ENCODE measurements at places on chromosomes 16 and 17. TPM values are rescaled to one million over a fixed set of nuclear protein-coding genes. Genes with fewer than 3 reads are reported as not detected.
A peak's percentile ranks its signal among the peaks of the same experiment; 100 is the strongest.

Gene TNK1
- total RNA-seq, result 11.2 TPM

- DNase-seq, result peak; percentile 54
These were observed at the start of gene GRIN2A for GRCh38 chr16:10182222-10183053. GRIN2A (minus strand) TSS chr16:10182428; CDS start chr16:10180411, 2,017 bp downstream.

- no peak for DNase-seq
These were observed 81.5 kb downstream of the GAS7 start for GRCh38 chr17:10116753-10117420.

- no peak for DNase-seq
These were observed 138.9 kb upstream of the CA10 start for GRCh38 chr17:52297230-52298010.

Gene KRT33B
- total RNA-seq, result not detected

GRCh38 chr16:2090777-2091546 is 43.2 kb downstream of the TSC2 start:
- DNase-seq, result peak; percentile 91

DNA sequence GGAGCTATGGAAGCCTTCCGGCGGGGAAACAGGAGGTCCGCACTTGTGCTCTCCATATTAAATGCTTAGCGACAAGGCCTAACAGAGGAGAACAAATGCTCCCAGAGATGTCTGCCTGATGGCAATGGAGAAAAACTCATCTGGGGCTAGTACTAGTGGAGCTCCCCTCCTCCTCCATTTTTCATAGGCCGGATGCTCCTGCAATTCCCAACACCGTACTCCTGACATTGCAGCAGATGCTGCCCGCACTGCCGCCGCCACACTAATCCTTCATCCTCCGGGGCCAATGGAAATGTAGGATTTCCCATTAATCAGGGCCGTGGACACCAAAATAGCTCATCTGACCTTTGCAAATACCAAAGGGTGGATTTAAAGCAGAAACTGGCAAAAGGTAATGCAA is 27.5 kb downstream of the TOM1L2 start:
- no peak for DNase-seq

Gene CCL14
- not detected for total RNA-seq

Gene KRTAP4-5
- total RNA-seq, result not detected

Gene EVPLL
- total RNA-seq, result 0.61 TPM

Gene CES5A
- total RNA-seq, result not detected

DNA sequence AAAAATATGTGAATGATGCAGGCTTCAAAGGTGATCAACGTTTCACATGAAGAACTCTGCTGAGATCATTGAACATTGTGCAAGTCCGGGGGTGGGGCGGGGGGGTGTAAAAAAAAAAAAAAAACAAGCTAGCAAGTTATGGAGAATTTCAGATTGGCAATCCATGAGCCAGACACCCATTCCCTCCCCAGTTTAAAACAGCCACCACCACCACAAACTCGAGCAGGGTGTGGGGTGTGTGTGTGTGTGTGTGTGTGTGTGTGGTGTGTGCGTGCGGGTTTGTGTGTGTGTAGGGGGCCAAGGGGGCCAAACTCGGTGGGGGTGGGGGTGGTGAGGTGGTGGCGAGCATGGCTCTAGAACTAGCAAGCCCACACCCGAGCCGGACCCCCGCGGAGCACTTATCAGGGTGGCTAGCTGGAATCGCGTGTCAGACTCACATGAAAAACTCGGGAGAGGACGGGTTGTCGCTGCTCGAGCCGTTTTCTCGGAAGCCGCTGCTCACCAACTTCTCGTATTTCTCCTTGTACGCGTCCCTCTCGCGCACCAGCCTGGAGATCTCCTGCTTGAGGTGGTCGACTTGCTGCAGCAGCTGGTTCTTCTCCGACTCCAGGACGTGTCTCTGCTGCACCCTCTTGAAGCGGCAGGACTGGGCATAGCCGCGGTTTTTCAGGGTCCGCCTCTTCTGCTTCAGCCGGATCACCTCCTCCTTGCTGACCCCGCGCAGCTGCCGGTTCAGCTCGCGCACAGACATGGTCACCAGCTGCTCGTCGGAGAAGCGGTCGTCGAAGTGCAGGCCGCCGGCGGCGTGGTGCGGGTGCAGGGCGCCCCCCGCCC is 2.0 kb downstream of the MAF start:
- peak; percentile 76 for DNase-seq

Gene HCFC1R1
- 61.1 TPM for total RNA-seq

Gene ANKRD40
- total RNA-seq, result 54.3 TPM

- no peak for DNase-seq
These were observed 85.3 kb downstream of the STXBP4 start for GRCh38 chr17:55053855-55054254.

Gene SBK1
- 69.7 TPM for total RNA-seq

- no peak for DNase-seq
These were observed 16.7 kb downstream of the RFFL start for GRCh38 chr17:35046740-35047283.
